Fibroblast of the aortic adventitia (primary cell): ENCODE measurements at places on chromosomes 5 and 9. TPM values are rescaled to one million over a fixed set of nuclear protein-coding genes. Genes with fewer than 3 reads are reported as not detected.

- DNase-seq = no peak
Observed at GRCh38 chr5:118647587-118647986, 340.8 kb downstream of the DTWD2 start.

DNA sequence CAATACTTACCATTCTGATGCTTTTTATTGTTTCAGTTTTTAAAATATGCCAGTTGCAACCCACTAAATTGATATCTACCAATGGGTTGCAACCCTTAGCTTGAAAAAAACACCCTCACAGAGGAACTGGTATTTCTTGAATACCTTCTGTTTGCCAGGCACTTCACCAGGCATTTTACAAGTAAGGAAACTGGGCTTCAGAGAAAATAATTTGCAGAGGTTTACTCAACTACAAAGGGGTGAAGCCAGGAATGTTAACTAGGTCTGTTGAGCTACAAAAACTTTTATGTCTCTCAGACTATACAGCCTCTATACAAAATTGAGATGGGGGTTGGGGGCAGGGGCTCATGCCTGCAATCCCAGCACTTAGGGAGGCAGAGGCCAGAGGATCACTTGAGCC is 65.0 kb downstream of the STX17 start:
- DNase-seq = no peak

GRCh38 chr5:57219386-57219785 is 45.5 kb downstream of the GPBP1 start:
- DNase-seq = no peak

GRCh38 chr9:389159-389558 is 174.5 kb downstream of the DOCK8 start:
- no peak for DNase-seq

PCDHA13 gene
- total RNA-seq = 0.08 TPM in 1 of 2 replicates, not detected in the other

ALDOB gene
- not detected in 2 replicates for total RNA-seq
